GM20000 (cell line): ENCODE measurements at places on chromosomes 13 and 19.

DNA sequence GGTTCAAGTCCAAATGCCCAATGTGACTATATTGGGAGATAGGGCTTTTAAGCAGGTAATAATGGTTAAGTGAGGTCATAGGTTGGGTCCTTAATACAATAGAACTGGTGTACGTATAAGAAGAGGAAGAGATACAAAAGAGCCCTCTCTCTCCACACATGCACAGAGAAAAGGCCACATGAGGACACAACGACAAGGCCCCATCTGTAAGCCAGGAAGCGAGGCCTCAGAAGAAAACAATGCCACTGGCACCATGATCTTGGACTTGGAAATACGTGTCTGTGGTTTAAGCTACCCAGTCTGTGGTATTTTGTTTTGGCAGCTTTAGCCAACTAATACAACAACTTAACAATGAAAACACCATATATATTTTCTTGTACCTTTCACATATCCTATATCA, 23.4 kb upstream of the RFC3 start:
- DNase-seq, result no peak

GRCh38 chr19:51690454-51691073, 2.6 kb upstream of the SPACA6 start:
- DNase-seq, result peak; percentile 83

DNA sequence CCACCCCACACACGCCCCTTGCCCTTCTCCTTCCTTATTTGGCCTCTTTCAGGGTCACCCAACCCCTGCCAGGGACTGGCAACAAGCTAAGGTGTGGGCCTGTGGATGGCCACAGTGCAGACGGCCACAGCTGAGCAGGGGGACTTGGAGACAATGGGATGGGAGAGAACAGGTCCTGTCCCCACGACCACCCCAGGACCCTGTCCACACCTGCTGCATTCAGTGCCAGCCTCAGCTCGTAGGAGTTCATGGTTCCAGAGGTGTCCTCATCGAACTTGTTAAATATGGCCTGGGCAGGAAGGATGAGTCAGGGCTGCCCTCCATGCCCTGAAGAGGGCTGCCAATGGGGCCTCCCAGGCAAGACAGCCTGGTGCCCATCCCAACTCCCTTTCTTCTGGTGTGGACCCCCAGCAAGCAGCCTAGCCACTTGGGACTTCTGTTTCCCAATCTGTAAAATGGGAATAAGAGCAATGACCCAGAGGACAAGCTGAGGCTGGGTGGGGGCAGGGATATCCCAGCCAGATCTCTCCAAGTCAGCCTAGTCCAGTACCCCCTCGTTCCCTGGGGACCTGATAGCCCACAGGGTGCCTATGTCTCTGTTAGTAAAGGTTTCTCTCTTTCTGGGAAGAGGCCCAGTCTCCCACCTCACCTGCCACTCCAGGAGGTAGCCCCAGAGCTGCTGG, 10.6 kb downstream of the CAPN12 start:
- DNase-seq, result no peak

GRCh38 chr19:47633996-47634395, 25.1 kb downstream of the BICRA start:
- no peak for DNase-seq

- no peak for DNase-seq
Measured at GRCh38 chr13:24642219-24642618, 38.0 kb upstream of the ATP12A start.

GRCh38 chr19:41206456-41206855, 12.6 kb upstream of the AXL start:
- no peak for DNase-seq

DNA sequence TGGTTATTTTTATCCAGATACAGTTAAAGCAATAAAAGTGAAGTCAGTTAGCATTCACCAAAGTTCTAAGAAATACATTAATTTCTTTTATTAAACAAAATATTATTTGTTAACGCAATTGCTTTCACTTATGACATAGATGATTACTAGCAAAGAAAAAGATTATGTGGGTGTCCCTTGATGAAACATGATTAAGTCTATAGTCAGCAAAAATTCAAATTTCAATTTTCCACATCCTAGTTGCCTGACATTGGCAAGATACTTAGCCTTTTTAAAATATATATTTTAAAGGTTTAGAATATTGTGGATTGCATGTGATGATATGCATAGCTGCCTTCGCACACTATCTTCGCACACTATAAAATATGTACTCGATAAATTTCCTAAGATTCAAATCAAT, 1780.5 kb upstream of the MIR17HG start:
- no peak for DNase-seq

DNA sequence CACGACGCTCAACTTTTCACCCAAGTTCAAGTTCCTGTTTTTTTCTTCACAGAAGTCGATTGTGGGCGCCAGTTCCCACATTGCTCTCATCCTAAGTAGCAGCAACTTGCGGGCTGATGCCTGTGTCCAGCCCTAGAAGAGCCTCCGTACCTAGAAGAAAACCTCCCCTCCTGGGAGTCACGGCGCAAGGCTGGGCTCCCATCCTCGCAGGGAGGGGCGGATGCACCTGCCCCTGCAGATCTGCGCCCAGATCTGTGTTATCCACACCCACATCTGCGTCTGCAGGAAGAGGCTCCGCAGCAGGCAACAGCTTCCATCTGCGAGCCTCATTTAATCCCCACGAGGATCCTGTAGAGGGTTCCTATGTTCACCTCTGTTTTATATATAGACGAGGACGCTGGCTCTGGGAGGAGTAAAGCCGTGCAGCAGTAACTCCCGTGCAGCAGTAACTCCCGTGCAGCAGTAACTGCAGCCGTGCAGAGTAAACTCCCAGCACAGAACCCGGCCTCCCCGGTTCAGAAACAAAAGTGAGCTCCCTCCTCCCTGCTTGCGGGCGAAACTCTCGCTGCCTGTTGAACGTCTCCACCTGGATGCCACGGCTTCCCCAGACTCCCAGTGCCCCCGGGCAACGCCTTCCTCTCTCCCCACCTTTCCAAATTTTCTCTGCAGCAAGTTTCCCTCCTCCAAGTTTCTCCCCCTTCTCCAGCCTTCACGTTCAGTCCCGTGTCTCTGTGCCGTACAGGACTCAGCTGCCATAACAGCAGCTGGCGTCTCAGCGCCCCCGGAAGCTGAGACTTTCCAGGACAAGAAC, 23.5 kb upstream of the LAIR1 start:
- DNase-seq, result peak; percentile 43

- DNase-seq, result no peak
Measured at GRCh38 chr19:16814526-16815100, 14.6 kb upstream of the SIN3B start.

DNA sequence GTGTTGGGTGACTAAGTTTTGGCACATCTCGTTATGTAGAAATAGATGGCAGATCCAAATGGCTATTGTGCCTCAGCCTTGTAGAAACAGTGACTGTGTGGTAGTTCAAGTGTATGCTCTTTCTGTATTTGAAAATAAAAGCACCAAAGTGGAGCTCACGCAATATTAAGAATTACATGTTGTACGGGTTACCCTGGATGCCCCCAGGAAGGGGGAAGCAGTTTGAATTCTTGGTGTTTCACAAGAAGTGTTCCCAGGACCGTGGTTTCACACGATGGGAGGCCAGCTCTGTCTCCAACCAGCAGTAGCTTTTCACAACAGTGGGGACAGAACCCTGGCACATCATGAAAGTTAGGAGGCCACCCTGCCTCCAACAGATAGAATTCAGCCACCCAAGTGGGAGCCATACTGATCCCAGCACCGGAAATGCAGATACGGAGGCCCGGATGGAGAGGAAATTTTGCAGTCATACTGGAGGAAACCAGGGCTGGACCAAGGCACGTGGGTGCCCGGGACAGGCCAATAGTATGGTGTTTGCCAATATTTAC, 8.9 kb downstream of the FLT1 start:
- no peak for DNase-seq

DNA sequence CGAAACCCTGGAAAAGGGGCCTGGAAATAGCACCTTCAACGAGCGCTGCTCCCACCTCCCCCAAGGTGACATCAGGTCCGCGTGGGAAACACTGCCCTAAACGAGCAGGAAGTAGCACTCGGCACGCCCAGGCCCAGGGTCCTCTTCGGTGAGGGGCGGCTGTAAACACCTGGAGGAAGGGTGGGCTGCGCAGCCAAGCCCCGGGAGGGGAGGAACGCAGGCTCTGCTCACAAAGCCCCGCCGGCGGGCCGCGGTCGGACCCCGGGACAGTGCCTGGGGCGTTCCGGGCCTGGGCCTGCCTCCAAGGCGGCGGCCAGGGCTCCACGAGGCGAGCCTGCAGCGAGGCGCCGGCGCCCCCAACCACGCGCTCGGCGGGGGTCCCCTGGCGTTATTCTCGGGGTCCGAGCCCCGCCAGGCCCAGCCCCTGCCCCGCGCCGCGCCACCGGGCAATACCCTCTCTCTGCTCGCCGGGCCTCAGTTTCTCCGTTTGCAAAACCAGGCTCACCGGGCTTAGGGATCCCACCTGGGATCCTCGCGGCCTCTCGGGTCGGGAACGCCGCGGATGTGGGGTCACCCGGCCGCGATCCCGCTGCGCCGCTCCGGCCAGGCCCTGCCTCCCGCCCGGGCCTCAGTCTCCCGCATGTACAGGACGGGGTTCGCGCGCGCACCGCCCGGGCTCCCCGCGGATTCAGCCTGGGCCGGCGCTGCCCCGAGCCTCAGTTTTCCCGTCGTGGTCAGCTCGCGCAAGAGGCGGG, 630 bp downstream of the RNF126 start:
- peak; percentile 87 for DNase-seq

DNA sequence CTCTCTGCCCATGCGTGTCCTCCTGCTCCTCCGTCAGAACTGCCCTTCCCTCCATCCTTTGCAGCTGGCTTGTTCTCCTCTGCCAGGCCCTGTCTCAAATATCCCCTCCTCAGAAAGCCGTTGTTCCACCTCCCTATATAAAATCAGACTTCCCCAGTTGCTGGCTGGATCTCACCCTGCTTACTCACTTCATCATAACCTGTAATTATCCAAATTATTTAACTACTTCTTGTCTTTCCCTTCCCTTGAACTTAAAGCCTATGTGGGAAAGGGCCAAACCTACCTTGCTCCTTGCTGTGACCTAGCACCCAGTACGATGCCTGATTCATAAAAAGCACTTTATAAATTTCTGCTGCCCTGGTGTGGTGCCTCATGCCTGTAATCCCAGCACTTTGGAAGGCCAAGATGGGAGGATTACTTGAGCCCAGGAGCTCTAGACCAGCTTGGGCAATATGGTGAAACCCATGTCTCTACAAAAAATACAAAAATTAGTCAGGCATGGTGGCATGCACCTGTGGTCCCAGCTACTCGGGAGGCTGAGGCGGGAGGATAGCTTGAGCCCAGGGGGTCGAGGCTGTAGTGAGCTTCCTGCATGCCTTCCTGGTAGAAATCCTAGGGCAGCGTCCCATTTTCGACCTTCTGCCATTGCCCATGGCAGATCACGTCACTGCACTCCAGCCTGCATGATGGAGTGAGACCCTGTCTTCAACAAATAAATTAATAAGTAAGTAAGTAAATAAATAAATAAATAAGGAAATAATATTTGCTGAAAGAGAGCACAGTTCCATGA, 39.5 kb upstream of the ZNF536 start:
- no peak for DNase-seq

GRCh38 chr13:40629678-40630384, 36.6 kb downstream of the FOXO1 start:
- peak; percentile 33 for DNase-seq

DNA sequence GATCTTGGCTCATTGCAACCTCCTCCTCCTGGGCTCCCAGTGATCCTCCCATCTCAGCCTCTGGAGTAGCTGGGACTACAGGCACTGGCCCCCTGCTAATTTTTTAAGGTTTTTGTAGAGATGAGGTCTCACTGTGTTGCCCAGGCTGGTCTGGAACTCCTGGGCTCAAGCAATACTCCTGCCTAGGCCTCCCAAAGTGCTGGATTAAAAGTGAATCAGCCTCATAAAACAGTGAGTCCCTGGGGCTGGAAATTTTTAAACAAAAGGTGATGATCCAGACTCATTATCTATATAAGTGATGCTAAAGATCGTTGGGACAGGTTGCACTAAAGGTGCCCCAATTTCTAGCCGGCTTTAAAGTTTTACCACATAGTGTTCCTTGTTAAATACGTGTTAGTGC, 112.7 kb downstream of the LMO7 start:
- DNase-seq, result no peak
